Occipital lobe (tissue), 3 donors: ENCODE measurements at places on chromosomes 16 and 17.

DNA sequence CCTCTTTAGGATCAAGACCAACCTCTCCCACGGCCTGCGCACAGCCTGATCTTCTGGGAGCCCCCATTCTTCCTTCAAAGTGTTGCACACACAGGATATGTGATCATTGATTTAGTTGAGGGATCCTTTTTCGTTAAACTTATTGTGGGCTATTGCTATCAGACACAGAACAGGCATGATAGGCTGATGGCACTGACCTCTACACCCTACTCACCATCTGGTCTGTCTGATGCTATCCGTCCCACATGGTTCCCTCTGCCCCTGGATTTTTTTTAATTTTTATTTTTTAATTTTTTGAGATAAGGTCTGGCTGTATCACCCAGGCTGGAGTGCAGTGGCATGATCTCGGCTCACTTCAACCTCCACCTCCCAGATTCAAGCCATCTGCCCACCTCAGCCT is 19.2 kb upstream of the LITAF start:
- no peak for DNase-seq

GRCh38 chr16:56630134-56630533 is 2.3 kb upstream of the MT1M start:
- DNase-seq, result no peak

DNA sequence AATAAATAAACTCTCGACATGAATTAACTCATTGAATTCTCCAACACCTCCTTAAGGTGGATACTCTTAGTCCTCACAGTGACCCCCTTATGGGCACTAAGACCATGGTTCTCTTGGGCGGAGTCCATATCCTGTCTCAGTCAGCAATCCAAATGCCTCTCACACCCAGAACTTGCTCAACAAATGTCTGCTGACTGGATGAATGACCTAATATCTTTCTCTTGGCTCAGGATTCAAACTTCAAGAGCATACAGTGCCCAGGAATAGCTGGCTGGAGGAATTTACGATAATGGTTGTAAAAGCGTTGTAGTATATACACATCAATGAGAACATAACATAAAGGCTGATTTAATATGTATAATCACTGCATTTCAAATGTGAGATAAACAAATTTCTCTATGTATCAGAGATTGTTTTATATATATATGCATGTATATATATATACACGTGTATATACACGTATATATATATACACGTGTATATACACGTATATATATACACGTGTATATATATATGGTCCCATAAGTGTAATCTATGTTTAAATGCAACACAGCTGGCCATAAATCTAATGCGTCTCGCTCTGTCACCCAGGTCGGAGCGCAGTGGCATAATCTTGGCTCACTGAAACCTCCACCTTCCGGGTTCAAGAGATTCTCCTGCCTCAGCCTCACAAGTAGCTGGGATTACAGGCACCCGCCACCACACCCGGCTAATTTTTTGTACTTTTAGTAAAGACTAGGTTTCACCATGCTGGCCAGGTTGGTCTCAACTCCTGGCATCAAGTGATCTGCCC is 6.5 kb upstream of the UBB start:
- DNase-seq, result no peak

- no peak for DNase-seq
Observed at GRCh38 chr16:55297062-55297909, 26.7 kb upstream of the IRX6 start.

DNA sequence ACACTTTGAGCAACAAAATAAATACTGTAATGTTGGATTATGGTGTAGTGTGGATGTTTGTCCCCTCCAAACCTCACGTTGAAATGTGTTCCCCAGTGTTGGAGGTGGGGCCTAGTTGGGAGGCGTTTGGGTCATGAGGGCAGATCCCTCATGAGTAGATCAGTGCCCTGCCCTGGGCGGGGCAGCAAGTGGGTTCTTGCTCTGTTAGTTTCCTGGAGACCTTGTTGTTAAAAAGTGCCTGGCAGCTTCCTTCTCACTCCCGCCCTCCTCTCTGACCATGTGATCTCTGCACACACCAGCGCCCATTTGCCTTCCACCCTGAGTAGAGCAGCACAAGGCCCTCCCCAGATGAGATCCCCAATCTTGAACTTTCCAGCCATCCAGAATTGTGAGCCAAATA is 67.7 kb downstream of the MPRIP start:
- DNase-seq, result no peak

- no peak for DNase-seq
Observed at GRCh38 chr16:11109566-11109965, 146.4 kb downstream of the SOCS1 start.
